B cell (primary cell): ENCODE measurements at places on chromosomes 4 and X. TPM values are rescaled to one million over a fixed set of nuclear protein-coding genes. Genes with fewer than 3 reads are reported as not detected.

DNA sequence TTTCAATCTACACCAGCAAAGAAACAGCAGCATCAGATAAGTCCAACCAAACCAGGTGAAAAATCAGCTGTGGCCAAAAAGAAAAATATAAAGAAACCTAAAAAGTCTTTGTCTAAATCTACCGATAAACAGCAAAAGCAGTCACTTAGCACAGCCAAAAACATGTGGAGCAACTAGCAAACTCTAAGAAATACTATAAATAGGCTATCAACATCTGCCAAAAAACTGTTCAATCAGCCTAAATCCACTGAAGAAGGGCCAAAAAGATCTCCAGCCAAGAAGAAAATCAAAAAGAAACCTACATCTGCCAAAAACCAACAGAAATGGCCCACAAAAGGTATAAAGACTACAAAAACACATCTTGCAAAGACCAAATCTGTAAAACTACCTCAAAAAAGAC is 36.7 kb upstream of the CABS1 start:
- DNase-seq, result no peak
- no peaks in the 10 kb centered on the region for H3K27me3 ChIP-seq
- no peak overlapping the region for H3K4me3 ChIP-seq
- H3K36me3 ChIP-seq, result no peaks in the 10 kb centered on the region
- no peak overlapping the region for H3K27ac ChIP-seq
- no peaks in the 10 kb centered on the region for H3K4me1 ChIP-seq

- H3K27me3 ChIP-seq, result peaks cover 9% of the 10 kb centered on the region
- H3K4me1 ChIP-seq, result peaks cover 43% of the 10 kb centered on the region
- DNase-seq, result peak; percentile 44
- peak overlapping the region; percentile 15 for H3K4me3 ChIP-seq
- no peak overlapping the region for H3K27ac ChIP-seq
- H3K36me3 ChIP-seq, result no peaks in the 10 kb centered on the region
Measured at GRCh38 chrX:150363561-150364346, 637 bp downstream of the MAMLD1 start.

GRCh38 chr4:184114431-184114830 is 103.2 kb downstream of the ENPP6 start:
- no peak overlapping the region for H3K27ac ChIP-seq
- no peaks in the 10 kb centered on the region for H3K36me3 ChIP-seq
- no peaks in the 10 kb centered on the region for H3K27me3 ChIP-seq
- H3K4me1 ChIP-seq, result no peaks in the 10 kb centered on the region

GRCh38 chr4:151296227-151296626 is 19.3 kb downstream of the PRSS48 start:
- H3K4me3 ChIP-seq, result no peak overlapping the region
- no peaks in the 10 kb centered on the region for H3K4me1 ChIP-seq
- no peak overlapping the region for H3K27ac ChIP-seq

DNA sequence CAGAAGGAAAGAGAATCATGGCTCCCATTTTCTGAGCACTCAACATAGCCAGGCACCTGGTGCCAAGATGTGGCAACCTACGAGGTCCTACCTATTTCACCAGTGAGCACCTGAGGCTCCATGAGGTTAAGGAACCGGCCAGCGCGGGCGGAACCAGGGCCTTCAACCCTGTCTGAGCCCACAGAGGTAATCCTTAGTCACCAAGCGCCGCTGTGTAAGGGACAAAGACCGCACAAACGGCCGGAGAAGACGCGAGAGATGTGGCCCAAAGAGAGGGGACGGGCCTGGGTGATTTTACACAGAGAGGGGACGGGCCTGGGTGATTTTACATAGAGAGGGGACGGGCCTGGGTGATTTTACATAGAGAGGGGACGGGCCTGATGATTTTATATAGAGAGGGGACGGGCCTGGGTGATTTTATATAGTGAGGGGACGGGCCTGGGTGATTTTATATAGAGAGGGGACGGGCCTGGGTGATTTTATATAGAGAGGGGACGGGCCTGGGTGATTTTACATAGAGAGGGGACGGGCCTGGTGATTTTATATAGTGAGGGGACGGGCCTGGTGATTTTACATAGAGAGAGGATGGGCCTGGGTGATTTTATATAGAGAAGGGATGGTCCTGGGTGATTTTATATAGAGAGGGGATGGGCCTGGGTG is 114.2 kb downstream of the SMIM20 start:
- no peak for DNase-seq
- H3K27me3 ChIP-seq, result peaks cover 6% of the 10 kb centered on the region
- H3K27ac ChIP-seq, result no peak overlapping the region

DNA sequence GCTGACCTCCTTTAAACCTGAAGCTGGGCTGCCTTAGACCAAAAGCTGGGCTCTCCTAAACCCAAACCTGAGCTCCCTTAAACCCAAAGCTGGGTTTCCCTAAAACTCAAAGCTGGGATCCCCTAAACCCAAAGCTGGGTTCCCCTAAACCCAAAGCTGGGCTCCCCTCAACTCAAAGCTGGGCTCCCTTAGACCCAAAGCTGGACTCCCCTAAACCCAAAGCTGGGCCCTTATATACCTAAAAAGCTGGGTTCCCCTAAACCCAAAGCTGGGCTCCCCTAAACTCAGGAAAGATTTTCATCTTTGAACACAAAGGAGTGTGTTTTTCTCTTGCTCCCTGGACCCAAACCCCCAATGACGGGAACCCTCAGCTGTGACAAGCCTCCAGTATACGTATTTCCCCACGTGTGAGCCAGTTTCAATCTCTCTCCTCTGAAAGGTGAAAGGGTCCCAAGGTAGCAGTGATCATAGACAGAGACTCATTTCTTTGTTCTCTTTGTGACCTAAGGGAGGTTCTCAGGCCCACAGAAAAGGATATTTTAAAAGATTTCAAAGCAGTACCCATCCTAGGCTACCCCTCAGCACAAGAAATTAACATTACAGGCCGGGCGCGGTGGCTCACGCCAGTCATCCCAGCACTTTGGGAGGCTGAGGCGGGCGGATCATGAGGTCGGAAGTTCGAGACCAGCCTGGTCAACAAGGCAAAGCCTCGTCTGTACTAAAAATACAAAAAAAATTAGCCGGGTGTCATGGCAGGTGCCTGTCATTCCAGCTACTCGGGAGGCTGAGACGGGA is 31.3 kb upstream of the ASMTL start:
- peaks cover 36% of the 10 kb centered on the region for H3K4me1 ChIP-seq
- peaks cover 65% of the 10 kb centered on the region for H3K36me3 ChIP-seq
- peak; percentile 60 for DNase-seq
- no peaks in the 10 kb centered on the region for H3K27me3 ChIP-seq

DNA sequence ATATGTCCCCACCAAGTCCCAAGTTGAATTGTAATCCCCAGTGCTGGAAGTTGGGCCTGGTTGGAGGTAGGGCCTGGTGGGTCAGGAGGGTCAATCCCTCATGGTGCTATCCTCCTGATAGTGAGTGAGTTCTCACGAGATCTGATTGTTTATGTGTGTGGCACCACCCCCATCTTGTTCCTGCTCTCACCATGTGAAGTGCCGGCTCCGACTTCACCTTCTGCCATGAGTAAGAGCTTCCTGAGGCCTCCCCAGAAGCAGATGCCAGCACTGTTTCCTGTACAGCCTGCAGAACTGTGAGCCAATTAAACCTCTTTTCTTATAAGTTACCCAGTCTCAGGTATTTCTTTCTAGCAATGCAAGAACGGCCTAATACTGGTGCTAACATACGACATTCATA is 22.7 kb upstream of the TMEM33 start:
- H3K27ac ChIP-seq, result no peak overlapping the region
- H3K4me1 ChIP-seq, result no peaks in the 10 kb centered on the region
- DNase-seq, result no peak
- H3K36me3 ChIP-seq, result no peaks in the 10 kb centered on the region

DNA sequence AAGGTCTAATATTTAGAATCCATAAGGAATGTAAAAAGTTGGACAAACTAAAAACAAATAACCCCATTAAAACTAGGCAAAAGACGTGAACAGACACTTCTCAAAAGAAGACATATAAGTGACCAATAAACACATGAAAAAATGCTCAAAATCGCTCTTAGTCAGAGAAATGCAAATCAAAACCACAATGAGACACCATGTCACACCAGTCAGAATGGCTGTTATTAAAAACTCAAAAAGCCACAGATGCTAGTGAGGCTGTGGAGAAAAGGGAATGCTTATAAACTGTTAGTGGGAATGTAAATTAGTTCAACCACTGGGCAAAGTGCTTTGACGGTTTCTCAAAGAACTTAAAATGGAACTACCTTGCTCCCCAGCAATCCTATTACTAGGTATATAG is 674.3 kb upstream of the MAGEB2 start:
- H3K36me3 ChIP-seq, result no peaks in the 10 kb centered on the region
- no peak overlapping the region for H3K4me3 ChIP-seq
- H3K27me3 ChIP-seq, result no peaks in the 10 kb centered on the region

GRCh38 chrX:100600758-100601157 is 16.0 kb downstream of the TNMD start:
- H3K4me3 ChIP-seq, result no peak overlapping the region
- no peak overlapping the region for H3K27ac ChIP-seq
- peak; percentile 18 for DNase-seq
- peaks cover 5% of the 10 kb centered on the region for H3K4me1 ChIP-seq

- peaks cover 4% of the 10 kb centered on the region for H3K36me3 ChIP-seq
- no peaks in the 10 kb centered on the region for H3K4me1 ChIP-seq
- H3K27ac ChIP-seq, result no peak overlapping the region
Measured at GRCh38 chr4:169464080-169464479, 148.3 kb downstream of the NEK1 start.

DNA sequence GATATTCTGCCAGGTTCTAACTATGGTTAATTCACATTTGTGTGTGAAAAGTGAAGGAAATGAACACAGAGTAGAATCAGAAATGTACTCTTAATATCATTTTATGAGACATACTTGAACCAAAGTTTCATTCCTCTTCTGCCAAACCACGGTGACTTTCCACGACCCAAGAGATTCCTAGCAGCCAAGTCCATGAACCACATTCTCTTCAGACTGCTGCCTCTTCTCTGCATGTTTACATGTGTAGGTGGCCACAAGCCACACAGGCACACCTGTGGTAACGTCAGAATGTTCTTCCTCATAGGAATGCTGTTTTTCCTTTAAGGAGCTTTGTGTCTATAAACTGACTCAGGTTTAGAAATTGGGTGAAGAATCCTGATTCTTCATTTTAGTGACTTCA is 1411.2 kb downstream of the RAPGEF2 start:
- no peak overlapping the region for H3K4me3 ChIP-seq
- DNase-seq, result no peak
- no peaks in the 10 kb centered on the region for H3K27me3 ChIP-seq
- no peaks in the 10 kb centered on the region for H3K4me1 ChIP-seq
- no peak overlapping the region for H3K27ac ChIP-seq

GRCh38 chr4:109079731-109080130 is 222.7 kb downstream of the COL25A1 start:
- no peak for DNase-seq
- no peaks in the 10 kb centered on the region for H3K4me1 ChIP-seq
- no peaks in the 10 kb centered on the region for H3K36me3 ChIP-seq
- H3K4me3 ChIP-seq, result no peak overlapping the region

GRCh38 chr4:26719954-26720552 is 136.2 kb downstream of the TBC1D19 start:
- H3K27ac ChIP-seq, result no peak overlapping the region
- no peaks in the 10 kb centered on the region for H3K4me1 ChIP-seq
- no peaks in the 10 kb centered on the region for H3K36me3 ChIP-seq
- DNase-seq, result no peak

- DNase-seq, result no peak
- no peaks in the 10 kb centered on the region for H3K36me3 ChIP-seq
- no peaks in the 10 kb centered on the region for H3K4me1 ChIP-seq
- H3K27ac ChIP-seq, result no peak overlapping the region
- H3K4me3 ChIP-seq, result no peak overlapping the region
- no peaks in the 10 kb centered on the region for H3K27me3 ChIP-seq
Measured at GRCh38 chrX:10797466-10797865, 177.1 kb upstream of the MID1 start.

DNA sequence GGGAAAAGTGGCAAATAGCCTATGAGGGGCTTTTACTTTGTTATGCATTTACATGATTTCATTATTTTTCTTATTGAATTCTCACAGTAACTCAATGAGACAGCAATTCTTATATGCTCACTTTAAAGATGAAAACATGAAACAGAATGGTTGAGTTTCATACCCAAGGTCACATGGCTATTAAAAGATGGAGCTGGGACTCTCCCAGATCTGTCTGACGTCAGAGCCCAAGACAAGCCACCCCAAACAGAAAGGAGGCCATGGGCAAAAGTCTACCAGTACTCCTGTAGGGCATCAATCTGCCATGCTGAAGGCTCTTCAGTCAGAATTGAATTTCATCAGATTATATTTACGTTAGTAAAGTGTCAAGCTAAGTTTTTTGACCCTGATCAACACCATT is 13.2 kb downstream of the HSD17B11 start:
- H3K27me3 ChIP-seq, result no peaks in the 10 kb centered on the region
- H3K36me3 ChIP-seq, result peaks cover 23% of the 10 kb centered on the region
- no peak overlapping the region for H3K27ac ChIP-seq
- no peak overlapping the region for H3K4me3 ChIP-seq
- no peak for DNase-seq
- H3K4me1 ChIP-seq, result no peaks in the 10 kb centered on the region

- no peak overlapping the region for H3K27ac ChIP-seq
- no peak overlapping the region for H3K4me3 ChIP-seq
- H3K36me3 ChIP-seq, result no peaks in the 10 kb centered on the region
- DNase-seq, result no peak
- no peaks in the 10 kb centered on the region for H3K4me1 ChIP-seq
Measured at GRCh38 chrX:9370893-9371292, 94.0 kb upstream of the TBL1X start.

DNA sequence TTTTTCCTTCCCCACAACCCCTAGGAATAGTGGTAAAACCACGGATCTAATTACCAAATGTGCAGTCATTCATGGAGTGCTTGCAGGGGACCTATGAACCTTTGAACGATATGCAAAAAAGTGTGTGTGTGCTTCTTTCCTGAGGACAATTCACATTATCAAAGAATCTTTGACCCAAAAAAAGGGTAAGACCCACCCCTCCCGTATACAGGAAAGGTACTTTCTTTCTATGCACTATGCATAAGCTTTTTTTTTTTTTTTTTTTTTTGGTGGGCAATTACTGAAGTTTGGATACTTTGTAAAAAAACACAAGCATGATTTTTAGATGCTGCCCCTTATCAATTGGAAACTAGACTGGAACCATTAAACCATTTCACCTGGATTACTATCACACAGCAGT is 31.4 kb downstream of the SPRY1 start:
- H3K4me3 ChIP-seq, result no peak overlapping the region
- DNase-seq, result no peak
- H3K27ac ChIP-seq, result no peak overlapping the region
- H3K4me1 ChIP-seq, result peaks cover 5% of the 10 kb centered on the region

The XG gene
- polyA plus RNA-seq, result 0.03 and 0.07 TPM in 2 replicates

The GNRHR gene
- polyA plus RNA-seq, result not detected in 2 replicates

The SRPX2 gene
- polyA plus RNA-seq, result not detected in 2 replicates

The FRMD7 gene
- polyA plus RNA-seq, result not detected in 2 replicates

The RAB40AL gene
- polyA plus RNA-seq, result 0.45 and 0.48 TPM in 2 replicates
